ENCODE measurements at places on chromosomes 5 and 9. TPM values are rescaled to one million over a fixed set of nuclear protein-coding genes. Genes with fewer than 3 reads are reported as not detected.

The NUTM2G gene
- not detected for total RNA-seq

The SEMA5A gene
- total RNA-seq, result 25.9 TPM

The AFAP1L1 gene
- total RNA-seq, result 108 TPM

The OR13J1 gene
- total RNA-seq, result not detected

The ESM1 gene
- not detected for total RNA-seq

The ANKDD1B gene
- 0.66 TPM for total RNA-seq

The SLCO4C1 gene
- not detected for total RNA-seq

The FBP1 gene
- 33.4 TPM for total RNA-seq

The CER1 gene
- not detected for total RNA-seq

The SET gene
- 158 TPM for total RNA-seq

The TUBB4B gene
- total RNA-seq, result 112 TPM

The EGFL7 gene
- total RNA-seq, result 138 TPM

The REEP2 gene
- 2.7 TPM for total RNA-seq

The UGT3A1 gene
- not detected for total RNA-seq

The ENTPD2 gene
- total RNA-seq, result 3.6 TPM

The CCDC183 gene
- total RNA-seq, result 5.7 TPM

The IL7R gene
- 10.1 TPM for total RNA-seq

The PCDHGB2 gene
- total RNA-seq, result 6.2 TPM

The LCN12 gene
- total RNA-seq, result 5.6 TPM

The MEIKIN gene
- total RNA-seq, result not detected

The SLC34A3 gene
- total RNA-seq, result not detected

The NOXA1 gene
- 2.9 TPM for total RNA-seq
